Activated naive CD4-positive, alpha-beta T cell treated with anti-CD3 and anti-CD28 coated beads, Interleukin-2, amount 50 U/mL, for 72 hours (primary cell): ENCODE measurements at places on chromosomes 1 and 21. TPM values are rescaled to one million over a fixed set of nuclear protein-coding genes. Genes with fewer than 3 reads are reported as not detected.

- no peak for DNase-seq
Measured at GRCh38 chr1:89686520-89686919, 53.6 kb downstream of the LRRC8C start.

GRCh38 chr1:101509370-101509769 is 272.6 kb downstream of the S1PR1 start:
- DNase-seq = no peak

DNA sequence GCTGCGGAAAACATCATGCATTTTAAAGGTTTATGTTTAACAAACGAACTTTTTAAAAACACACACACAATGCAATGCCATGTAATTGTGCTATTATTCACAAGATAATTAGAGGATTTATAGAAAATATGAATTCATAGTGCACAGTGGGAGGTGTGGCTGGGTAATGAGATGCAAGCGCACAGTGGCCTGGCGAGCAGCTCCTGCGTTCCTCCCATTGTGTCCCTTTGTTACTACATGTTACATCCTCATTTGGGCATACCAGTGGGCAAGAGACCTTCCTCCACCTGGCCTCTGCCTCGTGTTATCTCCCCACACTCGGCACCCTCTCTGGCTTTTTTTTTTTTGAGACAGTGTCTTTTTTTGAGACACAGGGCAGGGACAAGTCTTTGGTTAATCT is 30.0 kb upstream of the TENT5B start:
- DNase-seq = no peak

The NCF2 gene
- total RNA-seq = 4.3 TPM

The TEDDM1 gene
- not detected for total RNA-seq
